ENCODE measurements at places on chromosomes 6 and 20.

- no peak for DNase-seq
Observed at GRCh38 chr6:162690158-162690557, 37.4 kb downstream of the PRKN start.

DNA sequence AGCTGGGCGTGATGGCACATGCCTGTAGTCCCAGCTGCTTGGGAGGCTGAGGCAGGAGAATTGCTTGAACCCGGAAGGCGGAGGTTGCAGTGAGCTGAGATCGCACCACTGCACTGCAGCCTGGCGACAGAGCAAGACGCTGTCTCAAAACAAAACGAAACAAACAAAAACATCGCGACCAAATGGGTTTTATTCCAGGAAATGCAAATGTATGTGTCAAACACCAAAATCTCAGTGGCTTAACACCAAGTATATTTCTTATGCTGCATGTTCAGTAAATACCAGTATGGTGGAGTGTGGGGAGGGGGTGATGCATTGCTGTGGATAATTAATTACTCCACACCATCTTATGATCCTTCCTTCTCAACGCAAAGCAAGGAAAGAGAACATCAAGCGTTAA, 28.1 kb downstream of the ACTR5 start:
- DNase-seq: no peak

- no peak for DNase-seq
Observed at GRCh38 chr20:44901974-44902373, 7.9 kb upstream of the PABPC1L start.

- no peak for DNase-seq
Observed at GRCh38 chr20:24708411-24709295, 239.2 kb downstream of the SYNDIG1 start.

GRCh38 chr20:41927189-41927588, 309.0 kb upstream of the CHD6 start:
- no peak for DNase-seq

All from stimulated activated CD4-positive, alpha-beta T cell treated with anti-CD3 and anti-CD28 coated beads, Interleukin-2, amount 100 ng/mL, for 48 hours (primary cell).